ENCODE measurements at places on chromosomes 7 and 10.

DNA sequence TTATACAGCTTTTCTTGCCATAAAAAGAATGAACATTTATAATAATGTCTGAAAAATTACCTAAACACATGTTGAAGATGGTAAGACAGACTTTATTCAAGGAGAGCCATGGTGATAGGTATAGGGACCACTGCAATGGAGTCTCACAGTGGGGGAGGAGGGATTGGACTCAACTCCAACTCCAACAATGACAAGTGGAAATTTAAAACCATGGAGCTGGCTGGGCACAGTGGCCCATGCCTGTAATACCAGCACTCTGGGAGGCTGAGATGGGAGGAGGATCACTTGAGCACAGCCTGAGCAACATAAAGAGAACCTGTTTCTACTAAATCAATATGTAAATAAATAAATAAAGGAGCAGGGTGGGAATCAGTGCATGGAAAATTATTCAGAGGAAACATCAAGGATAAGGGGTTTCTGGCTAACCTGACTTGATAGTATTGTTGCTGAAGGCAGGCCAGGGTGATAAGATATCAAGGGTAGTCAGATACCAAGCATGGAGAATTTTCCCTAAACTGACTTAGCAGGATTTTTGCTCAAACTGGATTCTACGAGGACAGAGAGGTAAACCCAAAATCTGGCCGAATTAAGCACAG, 19.5 kb upstream of the MICU1 start:
- DNase-seq = no peak

- DNase-seq = no peak
Measured at GRCh38 chr10:123741146-123741545, 75.0 kb downstream of the GPR26 start.

GRCh38 chr7:154541606-154542005, 461.3 kb downstream of the PAXIP1 start:
- no peak for DNase-seq

DNA sequence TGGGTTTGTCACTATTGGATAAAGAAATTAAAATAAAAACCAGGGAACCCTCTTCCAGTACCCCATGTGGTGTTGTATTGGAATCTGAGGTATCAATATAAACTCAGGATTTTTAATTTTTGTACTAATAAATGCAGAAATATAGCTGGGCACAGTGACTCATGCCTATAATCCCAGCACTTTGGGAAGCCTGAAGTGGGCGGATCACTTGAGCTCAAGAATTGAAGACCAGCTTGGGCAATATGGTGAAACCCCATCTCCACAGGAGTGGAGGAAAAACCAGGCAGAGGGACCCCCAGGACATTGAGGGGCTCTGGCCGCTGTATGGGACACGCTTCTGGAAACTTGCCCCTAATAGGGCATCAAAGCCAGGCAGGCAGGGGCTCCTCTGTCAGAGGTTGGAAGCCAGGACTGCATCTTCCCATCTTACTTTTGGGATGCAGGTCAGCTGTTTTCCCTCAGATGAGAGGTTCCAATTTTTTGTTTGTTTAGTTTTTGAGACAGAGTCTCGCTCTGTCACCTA, 11.1 kb downstream of the ADIRF start:
- no peak for DNase-seq

DNA sequence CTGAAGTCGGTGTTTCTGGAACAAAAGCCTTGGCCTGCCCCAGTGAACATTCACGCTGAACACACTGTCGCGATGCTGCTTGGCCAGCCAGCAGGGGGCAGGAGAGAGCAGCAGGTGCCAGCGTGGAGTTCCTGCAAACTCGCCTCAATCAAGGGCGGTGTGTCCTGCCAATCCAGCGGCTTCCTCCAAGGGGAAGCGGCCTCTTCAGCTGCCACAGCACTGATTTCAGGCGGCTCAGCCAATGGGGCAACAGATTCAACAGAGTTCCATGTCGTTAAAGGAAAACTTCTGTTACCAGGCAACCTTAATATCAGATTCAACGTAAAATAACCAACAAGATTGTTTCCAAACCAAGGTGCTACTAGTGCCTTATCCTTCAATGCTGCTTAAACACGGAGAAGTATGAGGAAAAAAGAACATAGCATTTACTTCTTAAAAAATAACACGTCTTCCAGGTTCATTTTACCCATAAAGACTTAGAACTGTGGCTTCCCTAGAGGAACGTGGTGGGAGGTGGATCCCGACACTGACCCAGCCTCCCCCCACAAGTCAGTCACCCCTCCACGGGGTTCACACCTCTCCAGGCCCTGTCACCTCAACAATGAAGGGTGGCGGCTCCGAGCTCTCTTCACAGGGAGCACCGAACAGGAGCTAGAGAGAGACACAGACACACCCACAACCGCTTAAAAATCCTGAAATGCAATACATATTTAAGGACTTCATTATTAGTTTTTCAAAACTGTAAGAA, 178.2 kb downstream of the DIP2C start:
- peak; percentile 56 for DNase-seq

DNA sequence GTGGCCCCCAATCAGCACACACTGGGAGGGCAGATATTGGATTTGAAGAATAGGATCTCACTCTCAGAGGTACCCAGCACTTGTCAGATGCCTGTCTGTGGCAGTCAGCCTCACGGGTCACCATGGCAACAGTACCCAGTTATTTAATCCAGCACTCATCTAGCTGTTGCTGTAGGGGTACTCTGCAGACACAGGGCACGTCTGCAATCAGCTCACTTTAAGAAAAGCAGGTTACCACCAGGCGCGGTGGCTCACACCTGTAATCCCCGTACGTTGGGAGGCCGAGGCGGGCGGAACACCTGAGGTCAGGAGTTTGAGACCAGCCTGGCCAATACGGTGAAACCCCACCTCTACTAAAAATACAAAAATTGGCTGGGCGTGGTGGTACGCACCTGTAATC, 11.9 kb downstream of the SFXN4 start:
- no peak for DNase-seq

GRCh38 chr10:131697476-131698128, 203.2 kb upstream of the PPP2R2D start:
- no peak for DNase-seq

DNA sequence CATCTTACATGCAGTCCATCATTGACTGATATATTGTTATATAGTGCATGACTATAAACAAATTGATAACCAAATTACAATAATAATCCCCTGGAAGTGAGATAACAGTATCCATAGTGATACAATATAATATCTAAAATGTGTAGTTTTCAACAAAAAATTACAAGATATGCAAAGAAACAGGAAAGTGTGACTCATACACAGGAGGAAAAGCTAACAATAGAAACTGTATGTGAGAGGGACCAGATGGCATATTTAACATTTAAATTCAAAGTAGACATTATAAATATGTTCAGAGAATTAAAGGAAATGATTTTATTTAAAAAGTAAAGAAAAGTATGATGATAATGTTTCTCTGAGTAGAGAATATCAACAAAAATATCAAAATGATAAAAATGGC, 8.0 kb downstream of the OR9A2 start:
- DNase-seq = no peak

DNA sequence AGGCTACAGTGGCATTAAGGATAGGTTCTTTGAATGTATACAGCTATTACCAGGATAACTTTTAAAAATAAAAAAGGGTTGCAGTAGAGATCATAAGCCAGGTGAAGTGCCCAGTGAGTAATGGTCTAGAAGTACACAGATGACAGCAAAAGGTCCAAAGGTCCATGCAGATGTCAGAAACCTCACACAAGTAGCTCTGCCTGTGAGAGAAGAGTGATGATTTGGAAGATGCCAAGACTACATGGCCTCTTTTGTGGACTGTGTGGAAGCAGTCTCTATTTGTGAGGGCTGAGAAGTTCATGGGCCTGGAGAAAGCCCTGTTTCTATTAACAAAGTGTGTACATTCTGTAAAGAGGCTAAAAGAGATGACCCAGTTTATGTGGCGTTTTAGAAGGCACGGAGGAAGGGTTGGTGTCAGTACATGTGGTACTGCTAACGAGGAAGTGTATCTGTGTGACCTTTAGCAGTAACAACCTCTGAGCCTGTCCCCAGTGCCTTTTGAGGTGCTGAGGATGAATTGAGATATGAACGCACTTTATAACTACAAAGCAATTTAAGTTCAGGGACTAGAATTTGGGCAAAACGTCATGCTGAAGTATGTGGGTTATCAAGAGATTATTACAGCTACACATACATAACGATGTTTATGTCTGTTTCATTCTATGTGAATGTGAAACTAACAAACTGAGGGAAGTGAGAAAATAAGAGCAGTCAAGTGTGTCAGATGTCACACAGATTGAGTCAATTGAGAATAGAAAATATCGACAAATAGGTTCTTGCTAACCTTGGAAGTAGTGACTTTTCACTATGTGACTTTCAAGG, 7.6 kb downstream of the CYCS start:
- DNase-seq = no peak

DNA sequence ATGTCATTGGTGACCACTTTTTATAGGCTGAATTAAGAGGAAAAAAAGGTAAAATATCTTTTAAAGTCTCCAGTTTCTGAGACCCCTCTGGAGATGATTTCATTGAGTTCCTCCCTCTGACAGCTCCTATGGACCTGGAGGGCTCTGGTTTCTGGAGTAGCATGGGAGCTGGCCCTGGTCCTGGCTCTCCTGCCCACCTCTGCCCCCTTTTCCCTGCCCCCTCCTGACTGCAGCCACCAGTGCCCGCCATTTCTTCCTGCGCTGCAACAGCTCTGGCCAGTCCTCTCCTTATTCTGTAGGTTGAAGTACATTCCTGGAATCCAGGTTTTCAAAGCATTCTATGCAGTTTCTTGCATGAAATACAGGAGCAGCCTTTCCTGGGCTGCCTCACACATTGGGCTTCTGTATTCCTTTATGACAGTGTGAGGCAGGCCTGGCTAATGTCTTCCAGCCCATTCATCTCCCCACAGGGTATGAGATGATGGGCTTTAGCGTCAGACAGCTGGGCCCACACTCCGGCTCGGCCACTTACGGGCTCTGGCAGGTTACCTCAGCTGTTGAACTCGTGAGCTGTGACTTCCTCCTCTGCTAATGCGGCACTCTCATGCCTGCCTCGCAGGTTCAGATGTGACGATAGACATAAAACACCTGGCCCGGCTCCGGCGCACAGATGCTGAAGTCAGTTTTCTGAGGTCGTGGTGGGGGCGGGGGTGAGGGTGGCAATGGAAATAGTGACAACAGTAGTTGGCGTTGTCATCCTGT, 101.7 kb downstream of the MGMT start:
- no peak for DNase-seq

DNA sequence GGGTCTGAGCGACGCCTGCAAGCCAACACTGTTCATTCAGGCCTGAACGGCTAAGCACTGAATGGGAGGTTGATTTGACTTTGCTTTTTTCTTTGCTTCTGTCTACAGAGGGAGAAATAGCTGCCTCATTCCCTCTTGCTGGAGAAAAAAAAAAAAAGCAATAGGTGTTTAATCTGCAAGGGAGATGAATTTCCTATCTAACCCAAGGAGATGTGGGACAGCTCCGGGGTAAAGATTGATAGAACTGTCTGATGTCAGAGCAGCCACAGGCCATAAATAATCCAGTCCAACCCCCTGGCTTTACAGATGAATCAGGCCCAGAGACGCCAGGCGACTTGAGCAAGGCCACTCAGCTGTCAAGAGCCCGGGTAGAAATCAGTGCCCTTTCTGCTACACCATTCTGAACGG, 168.0 kb downstream of the ARHGAP12 start:
- no peak for DNase-seq

All from effector CD8-positive, alpha-beta T cell (primary cell).